ENCODE measurements at places on chromosomes 1 and 21. TPM values are rescaled to one million over a fixed set of nuclear protein-coding genes. Genes with fewer than 3 reads are reported as not detected.

Gene PAQR6
- 8.3 TPM for total RNA-seq

Gene GRIK3
- total RNA-seq, result not detected

Gene RPS27
- 1,866 TPM for total RNA-seq

Gene RIPPLY3
- not detected for total RNA-seq

Gene VHLL
- not detected for total RNA-seq

Gene PLEKHA6
- total RNA-seq, result 0.32 TPM

Gene RAB3B
- total RNA-seq, result not detected

Gene PTGS2
- 0.32 TPM for total RNA-seq

Gene HSD11B1
- total RNA-seq, result 16.1 TPM

Gene S100A7
- total RNA-seq, result not detected

Gene SH3BP5L
- 32.2 TPM for total RNA-seq

Gene F3
- total RNA-seq, result not detected

Gene ATAD3C
- 0.56 TPM for total RNA-seq

Gene PGLYRP4
- not detected for total RNA-seq

Gene GNAI3
- total RNA-seq, result 10.0 TPM

Gene SAMSN1
- total RNA-seq, result 140 TPM

Gene LRRN2
- 0.20 TPM for total RNA-seq

Gene NUDT4B
- not detected for total RNA-seq

Gene HOOK1
- total RNA-seq, result 2.9 TPM

Gene DCDC2B
- total RNA-seq, result not detected

Gene TMPRSS3
- 5.8 TPM for total RNA-seq

All from T-helper 1 cell treated with Interleukin-12 subunit alpha and Interleukin-12 subunit beta and Interleukin-4 antibody, amounts not matched to agents 30 ng/mL and 1 ng/mL, for 36 hours (primary cell).